ENCODE measurements at places on chromosomes 16 and 17. TPM values are rescaled to one million over a fixed set of nuclear protein-coding genes. Genes with fewer than 3 reads are reported as not detected.

The TMEM92 gene
- total RNA-seq: 0.63 TPM

The CIITA gene
- total RNA-seq: 59.6 TPM

The CCL17 gene
- total RNA-seq: not detected

The DLX3 gene
- 0.52 TPM for total RNA-seq

The RASD1 gene
- 3.8 TPM for total RNA-seq

The ZP2 gene
- total RNA-seq: 0.17 TPM

The CRISPLD2 gene
- total RNA-seq: 136 TPM

The KRT36 gene
- not detected for total RNA-seq

The ANKFN1 gene
- 8.5 TPM for total RNA-seq

The HS3ST6 gene
- 0.40 TPM for total RNA-seq

The TEKT5 gene
- total RNA-seq: 0.34 TPM

- no peak for DNase-seq
Observed at GRCh38 chr17:40846515-40847144, 20.4 kb downstream of the KRT12 start.

DNA sequence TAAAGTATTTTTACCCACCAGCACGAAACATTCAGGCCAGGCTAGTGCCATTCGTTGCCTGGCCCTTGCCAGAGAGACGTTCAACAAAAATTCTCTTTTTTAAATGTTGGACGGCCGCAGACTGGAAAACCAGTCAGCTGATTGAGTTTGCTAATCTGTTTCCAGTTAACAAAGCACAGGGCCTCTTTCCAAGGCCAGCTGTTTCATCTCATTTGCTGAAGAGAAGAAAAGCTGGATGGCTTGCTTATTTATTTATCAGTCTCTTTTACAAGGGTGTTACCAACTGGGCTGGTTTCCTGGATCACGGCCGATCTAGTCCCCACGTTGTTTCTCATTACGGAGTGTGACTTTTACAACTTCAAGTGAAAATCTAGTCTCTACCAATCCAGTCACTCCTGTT, 418.7 kb upstream of the DYNLRB2 start:
- DNase-seq: peak; percentile 95

DNA sequence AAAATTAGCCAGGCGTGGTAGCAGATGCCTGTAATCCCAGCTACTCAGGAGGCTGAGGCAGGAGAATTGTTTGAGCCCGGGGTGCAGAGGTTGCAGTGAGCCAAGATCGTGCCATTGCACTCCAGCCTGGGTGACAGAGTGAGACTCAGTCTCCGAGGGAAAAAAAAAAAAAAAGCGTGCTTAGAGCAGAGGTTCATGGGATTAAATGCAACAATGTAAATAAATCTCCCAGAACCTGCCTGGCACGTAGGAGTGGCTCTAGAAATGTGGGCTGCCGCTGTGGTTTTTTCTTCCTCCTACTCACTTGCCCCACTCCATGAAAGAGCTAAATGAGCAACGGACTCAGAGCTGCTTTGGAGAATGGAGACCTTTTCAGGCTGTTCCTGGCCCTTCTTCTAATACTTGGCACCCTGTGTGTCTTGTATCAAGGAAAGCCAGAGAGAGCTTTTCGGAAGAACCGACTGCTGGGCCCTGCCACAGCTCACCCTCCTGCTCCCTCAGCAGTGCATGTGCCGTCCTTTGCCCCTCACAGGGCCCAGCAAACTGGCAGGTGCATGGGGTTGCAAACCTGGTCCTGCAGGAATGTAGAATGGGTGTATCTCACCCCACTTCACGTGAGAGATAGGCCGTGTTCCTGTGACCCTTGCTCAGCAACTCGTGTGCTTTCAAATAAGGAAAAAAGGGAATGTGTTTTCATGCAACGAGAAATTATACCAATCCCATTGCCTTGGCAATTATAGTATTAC, 52.0 kb downstream of the LDHD start:
- peak; percentile 58 for DNase-seq

DNA sequence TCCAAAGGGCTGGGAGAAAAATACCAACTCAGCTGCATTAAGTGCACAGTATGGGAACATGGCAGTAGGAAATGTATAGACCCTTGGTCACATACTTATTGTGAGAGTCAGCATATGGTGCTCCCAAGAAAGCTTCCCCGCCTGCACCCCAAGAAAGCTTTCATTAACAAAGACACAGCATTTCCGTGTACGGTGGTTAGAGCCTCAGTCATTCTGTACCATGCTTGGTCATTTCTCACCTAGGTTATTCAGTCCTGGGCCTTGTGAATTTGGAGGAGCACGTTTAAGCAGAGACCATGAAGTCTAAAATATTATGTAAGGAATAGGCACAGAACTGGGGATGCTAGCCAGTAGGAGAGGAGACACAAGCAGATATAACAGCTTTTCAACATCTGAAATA, 56.1 kb downstream of the ESRP2 start:
- no peak for DNase-seq

GRCh38 chr17:79667746-79668145, 56.9 kb upstream of the RBFOX3 start:
- DNase-seq: no peak

DNA sequence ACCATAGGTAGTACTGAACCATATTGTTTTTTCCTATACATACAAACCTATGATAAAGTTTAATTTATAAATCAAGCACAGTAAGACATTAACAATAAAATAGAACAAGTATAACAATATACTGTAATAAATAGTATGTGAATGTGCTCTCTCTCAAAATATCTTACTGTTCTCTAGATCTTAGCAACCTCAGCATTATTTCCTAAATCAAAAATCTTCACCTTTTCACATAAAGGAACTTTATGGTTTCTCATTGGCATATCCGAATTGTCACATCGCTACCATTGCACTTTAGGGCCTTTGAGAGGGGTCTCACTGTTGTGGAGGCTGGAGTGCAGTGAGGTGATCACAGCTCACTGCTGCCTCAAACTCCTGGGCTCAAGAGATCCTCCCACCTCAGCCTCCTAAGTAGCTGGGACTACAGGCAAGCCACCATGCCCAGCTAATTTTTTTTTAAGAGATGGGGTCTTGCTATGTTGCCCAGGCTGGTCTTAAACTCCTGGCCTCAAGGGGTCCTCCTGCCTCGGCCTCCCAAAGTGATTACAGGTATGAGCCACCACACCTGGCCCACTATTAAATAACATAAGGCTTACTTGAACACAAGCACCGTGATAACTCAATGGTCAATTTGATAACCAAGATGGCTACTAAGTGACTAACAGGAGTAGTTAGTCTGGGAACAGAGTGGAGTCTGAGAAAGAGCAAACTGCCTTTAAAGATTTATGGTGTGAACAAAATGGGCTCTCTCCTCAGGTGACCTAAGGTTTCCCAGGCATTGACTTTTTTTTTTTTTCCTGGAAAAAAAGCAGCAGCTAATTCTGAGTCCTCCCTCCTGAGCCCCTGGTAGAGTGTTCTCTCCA, 2.9 kb upstream of the TMEM97 start:
- DNase-seq: no peak

DNA sequence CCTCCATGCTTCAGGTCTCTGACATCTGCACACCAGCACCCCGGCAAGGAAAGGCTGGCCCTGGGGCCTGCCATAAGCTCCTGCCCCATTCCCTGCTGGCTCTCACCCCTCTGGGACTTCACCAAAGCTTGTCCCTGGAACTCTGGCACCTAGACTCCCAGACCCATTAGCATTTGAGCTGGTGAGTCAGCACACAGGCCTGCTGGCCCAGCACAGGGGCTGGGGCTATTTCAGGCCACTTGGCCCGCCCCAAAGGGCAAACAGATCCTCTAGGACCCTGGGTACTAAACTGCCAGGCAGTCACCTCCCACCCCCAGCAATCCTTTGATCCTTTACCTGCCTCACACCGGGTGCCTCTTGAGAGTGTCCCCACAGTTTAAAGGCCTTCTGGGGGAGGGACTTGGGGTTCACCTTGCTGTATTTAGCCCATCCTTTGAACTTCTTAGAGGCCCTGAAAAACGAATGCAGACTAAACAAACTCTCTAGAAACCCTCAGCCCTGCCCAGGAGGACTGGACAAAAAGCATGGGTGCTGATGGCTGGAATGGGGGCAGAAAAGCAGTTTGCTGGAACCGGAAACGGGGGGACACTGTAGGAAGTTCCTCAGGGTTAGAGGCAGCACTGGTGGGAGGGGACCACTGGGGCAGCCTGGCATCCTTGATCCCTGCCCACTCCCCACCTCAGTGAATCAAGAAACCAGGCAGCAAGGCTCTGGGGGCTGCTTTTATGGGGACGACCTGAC, 3.2 kb upstream of the SAMD14 start:
- DNase-seq: no peak

DNA sequence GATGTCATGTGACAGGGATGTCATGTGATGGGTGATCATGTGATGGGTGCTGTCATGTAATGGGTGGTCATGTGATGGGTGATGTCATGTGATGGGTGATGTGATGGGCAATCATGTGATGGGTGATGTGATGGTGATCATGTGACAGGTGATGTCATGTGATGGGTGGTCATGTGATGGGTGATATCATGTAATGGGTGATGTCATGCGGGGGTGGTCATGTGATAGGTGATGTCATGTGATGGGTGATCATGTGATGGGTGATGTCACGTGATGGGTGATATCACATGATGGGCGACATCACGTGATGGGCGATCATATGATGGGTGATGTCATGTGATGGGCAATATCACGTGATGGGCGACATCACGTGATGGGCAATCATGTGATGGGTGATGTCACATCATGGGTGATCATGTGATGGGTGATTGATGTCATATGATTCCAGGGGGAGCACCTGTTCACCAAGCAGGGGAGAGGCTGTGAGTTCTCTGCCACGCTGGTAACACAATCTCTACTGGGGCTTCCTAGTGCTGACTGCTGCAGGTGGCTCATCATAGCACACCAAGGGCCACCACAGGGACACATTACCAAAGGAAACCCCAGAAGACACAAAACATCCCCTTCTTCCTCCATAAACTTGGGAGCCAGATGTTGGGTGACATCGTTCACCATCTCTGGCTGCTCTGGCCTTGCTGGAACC, 16.5 kb downstream of the CD300LB start:
- no peak for DNase-seq

GRCh38 chr17:82787081-82787848, 35.4 kb downstream of the TBCD start:
- DNase-seq: no peak

- no peak for DNase-seq
Observed at GRCh38 chr16:67763066-67763465, 43.3 kb downstream of the RANBP10 start.

DNA sequence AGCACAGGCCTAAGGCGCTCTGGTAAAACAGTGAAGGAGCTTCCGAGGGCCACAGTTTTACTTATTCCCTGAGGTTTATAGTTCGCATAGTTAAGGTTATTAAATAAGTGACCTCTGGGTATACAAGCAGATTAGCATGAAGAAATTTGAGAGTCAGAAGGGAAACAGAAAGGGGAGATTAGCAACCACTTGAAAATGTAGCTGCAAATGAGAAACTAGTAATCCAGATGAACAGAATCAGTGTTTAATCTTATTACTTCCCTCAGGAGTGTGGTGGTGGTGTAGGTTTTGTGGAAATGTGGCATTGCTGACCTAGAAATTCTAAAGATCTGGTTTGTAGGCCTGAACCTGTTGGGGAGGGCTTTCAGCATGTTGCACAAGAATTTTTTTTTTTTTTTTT, 130.4 kb downstream of the CCDC182 start:
- DNase-seq: no peak

DNA sequence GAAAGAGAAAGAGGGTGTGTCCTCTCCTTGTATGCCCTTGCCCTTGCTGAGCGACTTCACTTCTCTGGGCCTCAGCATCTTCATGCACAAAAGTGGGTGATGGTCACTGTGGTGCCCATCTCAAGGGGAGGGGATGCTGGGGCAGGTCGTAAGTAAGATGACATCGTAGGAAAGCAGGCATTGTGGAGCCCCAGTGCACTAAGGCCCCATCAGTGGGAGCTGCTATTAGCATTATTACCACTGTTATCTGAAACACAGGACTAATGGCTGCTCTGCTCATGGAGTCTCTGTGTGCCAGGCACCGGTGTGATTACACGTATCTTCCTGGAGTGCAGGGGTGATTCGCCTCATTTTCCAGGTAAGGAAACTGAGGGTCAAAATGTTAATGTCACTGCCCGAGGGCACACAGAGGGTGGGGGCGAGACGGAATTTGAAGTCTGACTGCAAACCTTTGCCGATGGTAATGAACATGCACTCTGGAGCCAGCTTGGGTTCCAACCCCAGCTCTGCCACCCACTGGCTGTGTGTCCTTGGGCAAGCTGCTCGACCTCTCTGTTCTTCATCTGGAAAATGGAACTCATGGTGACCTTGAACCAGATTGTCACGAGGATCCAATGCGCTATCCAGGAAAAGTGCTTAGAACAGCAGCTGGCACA, 63.2 kb upstream of the GSE1 start:
- no peak for DNase-seq
